ENCODE measurements at places on chromosomes 5 and 9. TPM values are rescaled to one million over a fixed set of nuclear protein-coding genes. Genes with fewer than 3 reads are reported as not detected.

Gene TRIM36
- 4.1 TPM for total RNA-seq

Gene SHOC1
- total RNA-seq, result not detected

Gene LCN10
- not detected for total RNA-seq

Gene STOM
- 16.4 TPM for total RNA-seq

Gene CTXN3
- not detected for total RNA-seq

Gene FSD1L
- total RNA-seq, result 1.1 TPM

Gene ZNF883
- total RNA-seq, result not detected

Gene BAAT
- total RNA-seq, result 0.19 TPM

DNA sequence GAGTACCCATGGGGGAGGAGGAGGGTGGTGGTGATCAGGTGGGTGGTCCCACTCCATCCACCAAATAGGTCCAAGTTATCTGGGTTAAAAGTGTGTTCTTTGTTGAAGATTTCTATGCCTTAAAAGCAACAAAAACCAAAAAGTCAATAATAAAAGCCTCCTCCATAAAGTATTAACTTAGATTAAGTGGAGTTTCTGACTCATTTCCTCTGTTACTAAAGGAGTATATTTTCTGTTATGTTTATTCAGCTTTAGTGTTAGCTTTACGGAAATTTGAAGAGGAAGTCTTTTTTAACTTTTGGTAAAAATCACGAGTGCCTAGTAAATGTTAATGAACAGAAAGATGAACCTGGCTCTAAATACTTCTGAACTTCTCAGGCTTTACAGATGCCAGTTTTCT, 17.8 kb downstream of the FBXO38 start:
- no peak for DNase-seq

DNA sequence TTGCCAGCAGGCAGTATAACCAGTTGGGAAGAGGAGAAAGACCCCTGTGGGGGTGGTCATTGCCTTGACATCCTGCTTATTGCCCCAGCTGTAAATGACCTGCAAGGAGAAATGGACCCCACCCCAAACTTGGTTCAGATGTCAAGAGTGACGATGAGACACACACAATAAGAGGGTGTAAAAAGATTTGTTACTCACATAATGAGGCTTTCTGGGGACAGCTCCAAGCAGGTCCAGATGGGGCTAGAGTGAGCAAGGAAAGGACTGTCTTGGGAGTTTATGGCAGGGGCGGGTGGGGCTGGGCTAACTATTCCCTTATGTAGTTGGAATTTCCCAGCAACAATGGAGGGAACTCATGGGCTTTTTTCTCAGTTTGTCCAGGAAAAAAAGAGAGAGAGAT, 24.1 kb downstream of the ZNF484 start:
- DNase-seq, result no peak

DNA sequence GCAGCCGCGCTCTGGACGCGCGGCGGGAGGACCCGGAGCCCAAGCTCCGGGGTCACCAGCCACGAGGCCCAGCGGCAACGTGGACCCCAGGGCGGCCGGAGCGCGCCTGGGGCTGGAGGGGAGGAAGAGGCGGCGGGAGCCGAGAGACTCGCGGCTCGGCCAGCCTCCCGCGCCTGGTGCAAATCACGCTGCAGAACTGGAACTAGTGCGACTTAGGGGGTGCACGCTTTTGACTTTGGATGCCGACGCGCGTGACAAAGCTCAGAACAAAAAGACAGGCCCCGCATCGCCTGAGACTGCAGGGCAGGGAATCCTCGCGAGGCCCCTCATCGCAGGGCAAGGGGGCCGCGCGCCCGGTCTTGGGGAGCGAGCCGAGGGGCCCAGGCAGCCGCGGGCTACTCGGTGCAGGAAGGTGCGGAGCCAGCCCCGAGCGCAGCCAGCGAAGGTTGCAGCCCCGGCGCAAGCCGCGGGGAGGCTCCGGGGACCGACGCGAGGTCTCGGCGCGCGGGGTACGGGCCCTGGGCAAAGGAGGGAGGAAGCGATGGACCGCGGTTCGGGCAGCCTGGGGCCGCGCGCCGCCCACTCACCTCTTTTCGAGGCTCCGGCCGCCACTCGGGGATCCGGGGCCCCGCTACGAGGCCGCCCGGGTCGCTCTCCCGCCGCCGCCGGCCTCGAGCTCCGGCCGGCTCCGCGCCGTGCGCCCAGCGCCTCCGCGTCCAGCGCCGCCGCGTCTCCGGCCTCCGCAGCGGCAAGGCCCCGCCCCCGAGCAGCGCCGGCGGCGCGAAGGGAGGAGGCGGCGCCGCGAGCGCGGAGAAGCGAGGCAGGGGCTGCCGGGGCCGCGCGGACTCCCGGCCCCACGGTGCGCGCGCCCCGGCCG, at the start of gene GOLM1:
GOLM1 (minus strand) TSS at position 735 of the 877 bp plus-strand sequence. CDS start 20,238 bp downstream, outside the sequence.
- no peak for DNase-seq

DNA sequence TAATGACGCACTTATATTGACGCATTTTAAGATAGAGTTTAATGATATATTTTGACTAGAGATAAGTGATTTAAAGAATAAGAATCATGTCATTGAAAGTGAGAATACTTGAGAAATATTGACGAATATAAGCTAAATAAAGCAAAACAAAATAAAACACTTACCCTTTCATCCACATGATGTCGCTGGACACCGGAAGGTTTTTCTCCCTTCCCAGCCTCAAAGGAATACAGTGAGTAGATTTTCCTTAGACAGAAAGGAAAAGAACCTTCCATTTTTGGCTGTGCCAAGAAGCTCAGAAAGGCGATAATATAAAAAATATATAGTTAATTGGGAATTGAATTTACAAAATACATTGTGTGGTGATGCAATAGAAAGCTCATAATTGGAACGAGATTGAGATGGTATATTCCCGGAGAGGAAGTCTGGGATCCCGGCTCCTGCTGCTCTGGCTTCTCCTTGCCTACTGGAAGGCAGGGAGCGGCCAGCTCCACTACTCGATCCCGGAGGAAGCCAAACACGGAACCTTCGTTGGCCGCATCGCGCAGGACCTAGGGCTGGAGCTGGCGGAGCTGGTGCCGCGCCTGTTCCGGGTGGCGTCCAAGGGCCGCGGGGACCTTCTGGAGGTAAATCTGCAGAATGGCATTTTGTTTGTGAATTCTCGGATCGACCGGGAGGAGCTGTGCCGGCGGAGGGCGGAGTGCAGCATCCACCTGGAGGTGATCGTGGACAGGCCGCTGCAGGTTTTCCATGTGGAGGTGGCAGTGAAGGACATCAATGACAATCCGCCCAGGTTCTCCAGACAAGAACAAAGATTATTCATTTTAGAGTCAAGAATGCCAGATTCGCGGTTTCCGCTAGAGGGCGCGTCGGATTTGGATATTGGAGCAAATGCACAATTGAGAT, at the start of gene PCDHA5:
PCDHA5 (plus strand) TSS at position 239 of the 906 bp plus-strand sequence.
- DNase-seq, result no peak

DNA sequence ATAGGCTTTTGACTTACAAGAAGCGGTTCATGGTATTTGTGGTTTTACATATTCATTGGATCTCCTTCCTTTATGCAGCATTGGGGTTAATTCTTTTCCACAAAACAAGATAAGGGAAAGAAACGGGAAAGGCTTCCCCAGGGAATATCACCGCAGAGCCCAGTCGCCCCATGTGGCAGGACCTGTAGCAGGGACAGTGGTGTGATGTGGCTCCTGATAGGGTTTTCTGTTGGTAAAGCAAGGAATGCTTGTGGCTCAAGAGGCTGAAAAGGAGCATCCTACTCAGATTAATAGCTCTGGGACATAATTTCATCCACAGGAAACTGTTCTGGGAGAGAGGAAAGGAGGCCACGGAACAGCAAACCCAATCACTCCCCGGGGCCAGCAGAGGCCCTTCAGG, 699.9 kb downstream of the MTRR start:
- no peak for DNase-seq

DNA sequence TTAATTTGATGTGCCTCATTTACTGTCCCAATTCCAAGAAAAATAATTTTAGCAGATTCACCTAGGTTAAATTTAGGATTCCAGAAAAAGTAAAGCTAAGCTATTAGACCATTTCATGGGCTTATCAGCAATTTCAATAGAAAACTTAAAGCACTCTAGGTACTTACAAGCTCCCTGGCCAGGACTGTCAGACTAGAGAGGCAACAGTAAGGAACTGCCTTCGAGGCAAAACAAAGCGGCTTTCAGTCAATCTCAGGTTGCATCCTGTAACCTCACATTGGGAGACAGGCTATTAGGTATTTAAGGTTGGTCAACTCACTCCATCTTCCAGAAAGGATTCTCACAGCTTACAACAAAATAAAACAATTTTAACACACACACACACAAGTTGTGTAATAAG, 48.7 kb upstream of the FSD1L start:
- no peak for DNase-seq

DNA sequence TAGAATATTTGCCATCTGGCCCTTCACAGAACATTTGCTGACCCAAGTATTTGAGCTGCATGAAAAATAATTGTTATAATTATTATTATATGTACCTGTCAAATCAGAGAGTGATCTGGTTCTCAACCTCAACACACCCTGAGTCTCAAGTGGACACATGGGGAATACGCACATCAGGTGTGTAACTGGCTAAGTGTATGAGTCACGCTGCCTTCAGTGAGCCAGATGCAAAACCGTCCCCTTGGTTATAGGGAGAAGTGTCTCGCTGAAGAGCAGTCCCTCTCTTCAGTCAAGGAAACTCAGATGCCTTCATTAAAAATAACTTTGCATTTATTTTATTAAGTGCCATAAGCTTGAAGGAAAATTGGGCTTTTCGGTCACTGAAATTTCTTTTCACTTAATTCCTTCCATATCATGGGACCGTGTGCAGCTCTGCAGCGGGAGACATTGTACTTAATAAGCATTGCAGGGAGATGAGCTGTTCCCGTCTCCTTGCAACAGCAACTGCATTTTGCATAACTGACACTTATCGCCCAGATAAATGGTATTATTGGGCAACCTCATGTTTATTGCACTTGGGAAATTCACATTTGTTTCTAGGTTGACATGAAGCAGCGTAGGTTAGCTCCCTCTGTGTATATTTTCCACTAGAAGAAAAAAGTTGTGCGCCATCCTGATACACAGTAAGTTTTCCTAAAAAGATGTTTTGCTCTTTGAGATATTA, 512.3 kb upstream of the DAP start:
- no peak for DNase-seq

DNA sequence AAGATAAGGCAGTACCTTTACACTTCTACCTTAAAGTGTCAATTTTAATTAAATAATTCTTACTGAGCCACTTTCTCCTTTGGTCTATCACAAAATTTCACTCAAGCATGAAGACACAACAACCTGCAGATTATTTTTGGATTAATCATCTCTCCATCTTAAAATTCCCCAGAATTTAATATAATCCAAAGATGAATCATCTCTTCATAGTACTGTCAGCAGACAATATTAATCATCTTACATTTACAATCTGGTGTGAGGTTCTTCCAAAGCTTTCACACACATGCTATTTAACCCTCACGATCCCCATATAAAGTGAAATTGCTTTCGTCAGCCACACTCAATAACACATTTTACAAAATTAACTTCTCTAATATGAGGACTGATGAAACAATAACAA, 43.0 kb downstream of the LHFPL2 start:
- DNase-seq, result no peak

- DNase-seq, result no peak
Measured at GRCh38 chr9:14497476-14497875, 183.5 kb upstream of the NFIB start.

GRCh38 chr9:129597355-129598088, 23.4 kb downstream of the C9orf50 start:
- no peak for DNase-seq

DNA sequence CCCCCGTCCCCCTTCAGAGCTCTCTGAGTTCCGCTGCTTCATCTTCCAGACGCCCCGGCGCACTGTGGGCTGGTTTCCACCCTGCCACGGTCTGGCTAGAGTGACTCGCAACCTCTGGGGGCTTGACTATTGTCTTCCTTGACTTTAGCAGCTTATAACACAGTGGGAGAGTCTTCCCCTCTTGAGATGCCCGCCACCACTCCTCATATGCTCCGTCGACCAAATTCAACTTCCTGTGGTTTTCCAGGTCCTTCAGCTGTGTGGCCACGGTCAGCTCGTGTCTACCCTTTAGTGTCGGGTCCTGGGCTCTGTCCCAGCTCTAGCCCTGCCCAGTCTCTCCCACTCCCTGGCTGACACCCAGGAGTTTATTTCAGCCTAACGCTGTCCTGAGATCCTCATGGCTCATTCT, 28.2 kb upstream of the NCS1 start:
- DNase-seq, result no peak

GRCh38 chr5:170100066-170100943, 5.4 kb upstream of the FOXI1 start:
- peak; percentile 94 for DNase-seq

- no peak for DNase-seq
Measured at GRCh38 chr9:81244631-81245030, 444.7 kb downstream of the TLE1 start.

- no peak for DNase-seq
Measured at GRCh38 chr5:132746954-132747615, at the start of gene CCNI2. Gene CCNI2, plus strand, starts transcription at chr5:132747426. Its CDS starts 70 bp downstream, at chr5:132747496.

- no peak for DNase-seq
Measured at GRCh38 chr5:172659570-172659908, 18.5 kb downstream of the NEURL1B start.

- no peak for DNase-seq
Measured at GRCh38 chr9:32875242-32875641, 91.9 kb downstream of the TMEM215 start.

GRCh38 chr9:91424403-91425176, 958 bp upstream of the NFIL3 start:
- peak; percentile 71 for DNase-seq

GRCh38 chr5:148922606-148923005, 96.2 kb downstream of the ADRB2 start:
- no peak for DNase-seq

- no peak for DNase-seq
Measured at GRCh38 chr5:122304471-122305215, 7.4 kb upstream of the SNCAIP start.

Measured in Karpas-422 (cell line).